Spleen (tissue), 13 donors: ENCODE measurements at places on chromosomes 6 and 20. TPM values are rescaled to one million over a fixed set of nuclear protein-coding genes. Genes with fewer than 3 reads are reported as not detected.

NKAIN2 gene
- total RNA-seq = not detected

TSPO2 gene
- not detected for total RNA-seq

LY6G5C gene
- 5.5 TPM for total RNA-seq

SLC17A4 gene
- total RNA-seq = not detected

C6orf15 gene
- not detected for total RNA-seq

NKX2-4 gene
- not detected for total RNA-seq

DNA sequence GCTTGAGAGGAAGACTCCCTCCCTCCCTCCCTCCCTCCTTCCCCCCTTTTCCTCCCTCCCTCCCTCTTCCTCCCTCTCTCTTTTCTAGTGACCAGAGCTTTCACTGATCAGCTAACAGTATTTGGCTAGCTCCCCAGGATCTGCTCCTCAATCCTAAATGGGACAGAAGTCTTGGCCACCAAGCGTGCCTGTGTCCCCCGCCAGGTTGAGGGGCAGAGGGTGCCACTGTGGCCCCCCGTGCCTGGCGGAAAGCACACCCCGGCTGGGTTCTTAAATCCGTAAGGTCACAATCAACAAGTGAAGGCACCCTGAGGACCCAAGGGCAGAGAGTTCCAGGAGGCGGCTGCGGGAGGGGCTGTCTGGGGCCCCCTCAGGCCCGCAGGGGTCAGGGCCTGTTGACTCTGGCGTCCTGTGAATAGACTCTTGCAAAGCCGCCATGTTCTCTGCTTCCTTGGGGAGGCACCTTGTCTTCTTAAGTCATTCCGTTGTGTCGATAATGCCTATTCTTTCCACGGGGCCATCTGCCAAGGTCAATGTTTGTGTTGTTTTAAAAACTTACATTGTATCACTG, 38.9 kb upstream of the STX16 start:
- peak; percentile 51 for DNase-seq
- H3K4me1 ChIP-seq = no peaks in the 10 kb centered on the region
- H3K27ac ChIP-seq = no peak overlapping the region
- H3K27me3 ChIP-seq = no peaks in the 10 kb centered on the region
- H3K36me3 ChIP-seq = no peaks in the 10 kb centered on the region
- H3K4me3 ChIP-seq = no peak overlapping the region

DNA sequence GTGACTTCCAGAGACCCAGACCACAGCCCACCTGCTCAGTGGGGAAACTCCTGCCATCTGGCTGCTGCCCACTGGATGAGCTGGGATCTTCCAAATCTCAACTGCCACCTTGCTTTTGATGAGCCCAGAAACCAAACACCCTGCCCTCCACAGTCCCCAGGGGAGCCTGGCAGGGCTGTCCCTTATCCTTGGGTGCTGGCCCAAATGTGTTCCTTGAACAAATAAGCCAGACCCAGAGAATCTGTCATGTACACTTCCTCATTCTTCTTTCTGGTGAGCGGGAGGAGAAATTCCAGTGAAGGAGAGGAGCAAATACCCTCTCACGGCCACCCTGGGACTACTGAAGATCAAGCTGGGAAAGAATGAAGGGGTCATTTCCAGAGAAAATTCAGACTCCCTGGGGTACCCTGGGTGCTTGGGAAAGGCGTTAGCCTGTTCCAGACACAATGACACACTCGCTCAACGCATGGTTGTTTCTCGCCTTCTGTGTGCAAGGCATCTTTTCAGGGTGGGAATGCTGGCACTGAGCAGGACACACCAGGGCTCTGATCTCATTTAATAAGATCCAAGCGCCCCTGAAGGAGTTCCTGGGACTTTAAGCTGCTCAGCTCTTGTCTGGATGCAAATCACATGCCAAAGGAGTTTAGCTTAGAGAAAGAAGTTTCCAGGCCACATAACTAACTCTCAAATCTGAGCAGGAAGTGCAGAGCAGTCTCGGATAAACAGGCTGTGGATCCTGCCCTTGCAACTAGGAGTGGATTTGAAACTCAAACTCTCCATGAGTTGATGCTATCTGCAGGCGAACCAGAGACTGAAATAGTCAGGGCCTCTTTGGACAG, 38.5 kb downstream of the PXDC1 start:
- H3K36me3 ChIP-seq = no peaks in the 10 kb centered on the region
- H3K4me1 ChIP-seq = no peaks in the 10 kb centered on the region
- no peak overlapping the region for H3K4me3 ChIP-seq
- H3K27me3 ChIP-seq = no peaks in the 10 kb centered on the region

DNA sequence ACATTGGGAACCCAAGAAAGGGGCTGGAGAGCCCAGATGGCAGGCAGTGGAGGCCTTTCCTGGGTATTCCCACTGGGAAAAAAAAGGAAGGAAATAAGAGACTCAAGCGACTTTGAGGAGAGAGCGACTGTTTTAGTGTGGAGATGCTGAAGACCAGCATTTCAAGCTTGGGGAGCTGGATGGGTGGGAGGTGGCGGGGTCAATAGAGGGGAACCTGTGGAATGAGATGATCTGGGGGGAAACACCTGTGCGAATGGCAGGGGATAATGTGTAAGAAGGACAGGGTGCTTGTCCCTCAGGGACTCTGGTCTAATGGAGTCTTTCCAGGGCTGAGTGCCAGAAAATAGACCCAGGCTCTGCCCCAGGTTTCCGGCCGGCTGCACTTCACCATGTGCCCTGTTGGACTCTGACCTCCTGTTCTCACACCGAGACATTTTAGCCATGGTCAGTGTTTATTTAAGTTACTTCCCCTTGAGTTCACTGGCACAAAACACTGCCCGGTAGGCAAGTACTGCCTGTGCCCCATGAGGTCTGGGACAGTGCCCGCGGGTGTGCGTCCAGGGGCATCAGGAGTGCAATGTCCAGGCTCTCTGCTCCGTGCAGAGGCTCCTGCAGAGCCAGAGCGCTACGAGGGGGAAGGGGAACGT, 50.4 kb upstream of the NKX2-2 start:
- no peaks in the 10 kb centered on the region for H3K36me3 ChIP-seq
- H3K27ac ChIP-seq = no peak overlapping the region
- no peak for DNase-seq
- H3K4me3 ChIP-seq = no peak overlapping the region
- no peaks in the 10 kb centered on the region for H3K27me3 ChIP-seq

- peaks cover 44% of the 10 kb centered on the region for H3K36me3 ChIP-seq
- H3K27ac ChIP-seq = no peak overlapping the region
- H3K4me1 ChIP-seq = peaks cover 76% of the 10 kb centered on the region
- H3K4me3 ChIP-seq = no peak overlapping the region
Observed at GRCh38 chr6:33197431-33198048, 2.9 kb downstream of the RXRB start.

- no peaks in the 10 kb centered on the region for H3K27me3 ChIP-seq
- H3K36me3 ChIP-seq = no peaks in the 10 kb centered on the region
- H3K4me1 ChIP-seq = peaks cover 29% of the 10 kb centered on the region
- peak; percentile 84 for DNase-seq
- H3K27ac ChIP-seq = peak overlapping the region; percentile 47
Observed at GRCh38 chr6:134519465-134519864, 201.6 kb upstream of the SGK1 start.

DNA sequence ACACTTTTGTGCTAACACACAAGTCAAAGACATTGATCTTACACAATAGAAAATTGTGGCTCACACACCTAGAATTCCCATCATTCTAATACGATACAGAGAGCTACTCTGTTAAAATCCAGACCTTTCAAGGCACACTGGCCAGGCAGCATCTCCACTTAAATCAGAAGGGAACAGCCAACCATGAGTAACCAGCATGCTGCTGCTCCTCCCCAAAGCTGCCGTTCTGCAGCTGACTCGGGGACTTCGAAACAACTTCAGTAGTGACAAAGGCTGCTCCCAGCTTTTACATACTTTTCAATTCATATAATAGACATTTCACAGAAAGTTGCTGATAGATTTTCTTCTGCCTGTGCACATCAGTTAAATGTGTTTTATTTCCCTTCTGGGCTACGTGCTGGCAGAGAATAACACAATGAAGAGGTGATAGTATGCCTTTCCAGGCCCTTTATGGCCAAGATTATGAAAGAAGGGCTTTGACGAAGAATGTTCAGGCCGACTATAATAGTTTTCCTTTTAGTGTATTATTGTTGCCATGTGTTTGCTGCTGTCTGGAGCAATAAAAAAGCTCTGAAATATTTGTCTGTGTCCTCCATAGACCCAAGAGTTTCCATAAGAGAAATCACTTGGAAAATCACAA, 159.0 kb downstream of the GMDS start:
- no peak overlapping the region for H3K27ac ChIP-seq
- no peak overlapping the region for H3K4me3 ChIP-seq
- H3K36me3 ChIP-seq = no peaks in the 10 kb centered on the region
- no peaks in the 10 kb centered on the region for H3K4me1 ChIP-seq
- H3K27me3 ChIP-seq = no peaks in the 10 kb centered on the region

- no peaks in the 10 kb centered on the region for H3K27me3 ChIP-seq
- H3K36me3 ChIP-seq = no peaks in the 10 kb centered on the region
- peaks cover 7% of the 10 kb centered on the region for H3K4me1 ChIP-seq
- no peak overlapping the region for H3K27ac ChIP-seq
- H3K4me3 ChIP-seq = no peak overlapping the region
Observed at GRCh38 chr6:117446861-117447260, 21.1 kb upstream of the ROS1 start.

GRCh38 chr6:35177596-35177995, 36.2 kb upstream of the SCUBE3 start:
- H3K4me1 ChIP-seq = peaks cover 9% of the 10 kb centered on the region
- H3K27me3 ChIP-seq = no peaks in the 10 kb centered on the region
- no peaks in the 10 kb centered on the region for H3K36me3 ChIP-seq
- DNase-seq = no peak
- H3K4me3 ChIP-seq = no peak overlapping the region
- H3K27ac ChIP-seq = no peak overlapping the region

DNA sequence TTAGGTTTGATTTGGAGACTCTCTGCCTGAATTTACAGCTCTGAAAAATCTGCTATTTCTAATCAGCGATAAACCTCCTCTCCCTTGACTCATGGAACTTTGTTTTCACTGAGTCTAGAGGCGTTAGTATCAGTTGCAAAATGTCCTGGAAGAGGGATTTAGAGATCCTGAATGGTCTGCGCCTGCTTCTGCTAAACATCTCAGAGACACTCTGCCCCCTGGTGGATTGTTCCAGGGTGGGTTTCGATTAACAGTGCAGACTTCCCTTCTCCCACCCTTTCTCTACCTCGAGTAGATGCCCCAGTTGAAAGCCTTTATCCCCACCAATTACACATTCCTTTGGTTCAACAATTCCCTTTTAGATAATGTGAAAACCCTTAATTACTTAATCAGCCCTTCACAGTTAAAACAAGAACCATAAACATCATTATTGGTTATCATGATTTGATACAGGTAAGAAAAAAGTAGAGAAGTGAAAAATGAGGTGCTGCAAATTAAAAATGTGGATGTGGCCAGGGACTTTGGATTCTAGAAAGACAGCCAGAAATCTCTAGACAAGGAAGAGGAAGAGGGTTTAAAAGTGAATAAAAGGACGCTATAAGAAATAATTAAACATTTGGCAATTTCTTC, 5.5 kb downstream of the HTR1B start:
- H3K27me3 ChIP-seq = peaks cover 14% of the 10 kb centered on the region
- H3K4me3 ChIP-seq = no peak overlapping the region
- H3K36me3 ChIP-seq = no peaks in the 10 kb centered on the region
- no peak for DNase-seq
